ENCODE measurements at places on chromosomes 12 and 14. TPM values are rescaled to one million over a fixed set of nuclear protein-coding genes. Genes with fewer than 3 reads are reported as not detected.

The ADCY4 gene
- total RNA-seq: 0.86 TPM

The CMA1 gene
- not detected for total RNA-seq

The SYNE3 gene
- 3.6 TPM for total RNA-seq

The PRPH gene
- total RNA-seq: 6.7 TPM

The LRRC43 gene
- not detected for total RNA-seq

The OASL gene
- total RNA-seq: 4.1 TPM

The CDKN1B gene
- 33.1 TPM for total RNA-seq

The CLEC4C gene
- total RNA-seq: not detected

The KLHL33 gene
- 0.05 TPM for total RNA-seq

Data from HCT116 (cell line).